ENCODE measurements at places on chromosomes 13 and 19.

DNA sequence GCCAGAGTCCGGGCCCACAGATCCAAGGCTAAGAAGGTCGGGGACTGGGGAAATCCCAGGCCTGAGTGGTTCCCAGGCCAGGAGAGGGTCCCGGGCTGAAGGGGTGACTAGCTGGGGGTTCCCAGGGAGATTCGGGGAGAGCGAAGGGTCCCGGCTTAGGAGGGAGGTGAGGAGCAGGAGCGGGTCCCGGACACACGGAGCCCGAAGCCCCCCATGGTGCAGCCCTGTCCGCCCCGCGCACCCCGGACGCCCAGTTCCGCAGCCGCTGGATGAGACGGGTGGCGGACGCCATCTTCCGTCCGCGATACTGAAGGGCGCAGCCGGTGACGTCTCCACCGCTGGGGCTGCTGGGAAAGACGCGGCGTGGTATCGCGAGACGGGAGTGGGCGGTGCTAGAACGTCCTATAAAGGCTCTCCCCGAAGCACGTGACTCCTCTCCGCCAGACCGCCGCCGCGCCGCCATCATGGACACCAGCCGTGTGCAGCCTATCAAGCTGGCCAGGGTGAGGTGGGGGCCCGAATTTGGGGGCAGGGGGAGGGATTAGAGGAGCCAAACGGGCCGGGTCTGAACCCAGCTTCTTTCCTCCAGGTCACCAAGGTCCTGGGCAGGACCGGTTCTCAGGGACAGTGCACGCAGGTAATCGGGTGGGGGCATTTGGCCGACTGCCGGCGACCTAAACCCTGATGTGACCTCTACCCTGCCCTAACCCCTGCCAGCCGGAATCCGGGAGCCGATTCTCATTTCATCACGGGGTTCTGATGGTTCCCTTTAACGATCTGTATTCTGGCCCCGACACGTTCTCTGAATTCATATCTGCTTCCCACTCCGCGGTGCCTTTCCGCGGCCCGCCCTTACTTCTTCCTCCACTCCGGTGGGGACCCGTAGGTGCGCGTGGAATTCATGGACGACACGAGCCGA lies at the start of the genes NDUFA7 and RPS28:
NDUFA7 (minus strand) TSS at position 309 of the 919 bp plus-strand sequence; CDS start at position 292, 17 bp downstream.
RPS28 (plus strand) TSS at position 430 of the 919 bp plus-strand sequence; CDS start at position 465, 35 bp downstream.
- DNase-seq, result peak; percentile 94

GRCh38 chr13:99214731-99215130 lies 14.1 kb downstream of the UBAC2 start:
- DNase-seq, result no peak

DNA sequence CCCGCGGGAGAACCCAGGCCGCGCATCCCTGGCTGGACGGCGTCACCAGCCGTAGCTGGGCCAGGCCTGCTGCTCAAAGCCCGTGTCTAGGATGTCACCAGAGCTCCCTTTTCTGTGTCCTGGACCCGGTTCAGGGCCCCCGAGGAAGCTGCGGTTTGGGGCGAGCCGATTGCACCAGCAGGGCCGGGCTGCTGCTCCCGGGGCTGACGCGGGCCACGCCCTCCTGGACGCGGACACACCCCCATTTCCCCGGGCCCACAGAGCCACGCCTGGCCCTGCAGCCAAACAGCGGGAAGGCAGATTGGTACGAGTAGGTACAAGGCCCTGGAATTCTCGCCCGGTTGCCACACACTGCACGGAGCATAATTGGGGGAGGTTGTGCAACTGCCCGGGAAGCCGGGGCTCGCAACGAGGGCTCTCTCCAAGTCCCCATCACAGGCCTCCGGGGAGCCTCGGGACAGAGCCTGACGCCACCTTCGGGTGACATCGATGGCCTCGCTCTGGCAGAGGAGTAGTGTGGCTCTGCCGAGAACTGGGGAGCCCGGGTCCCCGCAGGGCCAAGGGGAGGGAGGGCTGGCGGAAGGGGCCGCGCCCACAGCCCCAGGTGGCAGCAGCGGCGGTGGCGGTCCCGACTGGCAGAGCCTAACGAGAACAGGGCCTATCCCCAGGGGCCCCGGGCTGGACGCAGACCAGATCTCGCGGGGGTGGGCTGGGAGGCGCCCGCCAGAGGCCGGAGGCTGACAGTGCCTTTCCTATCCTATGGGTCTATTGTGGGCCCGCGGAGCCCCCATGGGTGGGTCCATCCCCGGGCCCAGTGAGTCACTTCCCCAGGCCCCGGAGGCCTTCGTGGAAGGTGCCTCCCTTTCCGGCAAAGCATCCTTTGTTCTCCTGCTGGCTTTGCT lies 23.5 kb downstream of the KCTD15 start:
- DNase-seq, result peak; percentile 72

DNA sequence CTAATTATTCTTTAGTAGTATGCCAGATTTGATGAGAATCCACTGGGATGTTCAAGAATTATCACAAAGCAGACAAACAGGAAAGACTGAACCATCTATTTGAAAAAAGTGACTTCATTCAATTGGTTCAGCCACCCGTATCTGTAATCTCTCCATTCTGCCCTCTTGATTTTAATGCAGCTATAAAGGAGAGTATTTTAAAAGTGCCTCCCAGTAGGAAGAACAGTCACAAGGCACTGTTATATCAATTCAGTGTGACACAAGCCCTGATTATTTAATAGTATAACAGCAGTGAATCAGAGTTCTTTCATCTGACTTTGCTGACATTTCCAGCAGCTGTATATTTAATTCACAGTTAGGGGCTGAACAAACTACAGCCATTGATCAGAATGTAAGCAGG lies 77.3 kb upstream of the SLAIN1 start:
- no peak for DNase-seq

DNA sequence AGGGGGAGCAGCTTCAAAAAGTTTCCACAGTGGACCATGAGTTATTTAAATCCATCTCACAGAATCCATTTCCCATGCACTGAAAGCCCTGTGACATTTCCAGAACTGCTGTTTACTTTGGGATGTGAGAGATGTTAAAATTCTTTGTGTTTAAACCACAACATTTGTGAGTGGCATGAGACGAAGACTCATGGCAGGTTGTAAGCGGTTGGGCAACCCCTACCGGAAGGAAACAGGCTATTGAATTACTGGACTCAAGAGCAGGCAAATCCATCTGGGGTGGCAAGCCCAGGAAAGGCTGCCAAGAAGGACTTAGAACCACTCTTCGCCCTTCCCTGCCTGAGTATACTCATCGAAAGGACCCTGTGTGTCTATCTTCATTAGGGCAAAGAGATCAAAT lies 22.3 kb upstream of the CLDN10 start:
- no peak for DNase-seq

GRCh38 chr19:45079063-45079910 lies at the start of gene GEMIN7:
GEMIN7 (plus strand) TSS chr19:45079260; CDS start chr19:45090115, 10,855 bp downstream.
- DNase-seq, result peak; percentile 90

- no peak for DNase-seq
Measured at GRCh38 chr13:112238436-112238995, 137.6 kb upstream of the SPACA7 start.

Data from activated naive CD8-positive, alpha-beta T cell treated with anti-CD3 and anti-CD28 coated beads for 36 hours (primary cell).